ENCODE measurements at places on chromosomes 11 and 22.

GRCh38 chr22:30335236-30335635, 8.5 kb upstream of the TBC1D10A start:
- DNase-seq, result no peak

DNA sequence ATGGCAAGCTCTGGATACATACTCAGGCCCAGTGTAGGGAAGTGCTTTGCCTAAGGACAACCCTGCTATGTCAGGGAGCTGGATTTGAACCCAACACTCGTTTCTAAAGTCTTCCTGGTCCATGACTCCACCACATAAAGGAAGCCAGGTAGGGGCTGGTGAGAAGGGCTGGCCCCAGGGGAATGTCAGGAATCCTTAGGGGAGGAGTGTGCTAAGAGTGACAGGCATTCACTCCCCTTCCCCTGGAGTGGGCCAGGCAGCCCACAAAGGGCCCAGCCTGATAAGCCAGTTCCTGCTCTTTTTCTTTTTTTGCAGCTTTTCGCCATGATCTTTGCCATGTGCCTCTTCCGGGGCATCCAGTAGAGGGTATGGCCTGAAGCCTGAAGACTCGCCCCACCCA, 21.9 kb downstream of the TP53I11 start:
- no peak for DNase-seq

- DNase-seq, result no peak
These were observed 57.5 kb downstream of the MYEOV start for GRCh38 chr11:69351460-69351859.

GRCh38 chr22:45211435-45211834, 29.3 kb downstream of the KIAA0930 start:
- no peak for DNase-seq

- no peak for DNase-seq
These were observed 6.7 kb downstream of the TAF1D start for GRCh38 chr11:93734427-93735222.

- DNase-seq, result no peak
These were observed 2.9 kb downstream of the CLCF1 start for GRCh38 chr11:67370351-67371076.

GRCh38 chr11:107844041-107844440, 14.5 kb downstream of the SLC35F2 start:
- no peak for DNase-seq

DNA sequence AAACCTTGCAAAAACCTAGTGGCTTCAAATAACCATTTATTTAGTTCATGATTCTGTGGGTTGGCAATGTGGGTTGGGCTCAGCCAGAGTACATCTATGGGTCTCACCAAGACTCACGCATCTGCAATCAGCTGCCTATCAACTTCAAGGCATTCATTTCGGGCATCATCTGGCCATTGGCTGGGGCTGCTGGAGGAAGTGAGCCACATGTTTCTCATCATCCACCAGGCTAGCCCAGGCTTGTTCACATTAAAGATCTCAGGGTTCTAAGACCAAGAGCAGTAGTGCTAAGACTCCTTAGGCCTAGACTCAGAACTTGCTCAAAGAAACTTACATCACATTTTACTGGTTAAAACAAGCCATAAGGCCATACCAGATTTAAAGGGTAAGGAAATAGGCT, 478.9 kb upstream of the ARHGAP42 start:
- no peak for DNase-seq

- no peak for DNase-seq
These were observed 2.5 kb downstream of the TMEM184B start for GRCh38 chr22:38270091-38270992.

DNA sequence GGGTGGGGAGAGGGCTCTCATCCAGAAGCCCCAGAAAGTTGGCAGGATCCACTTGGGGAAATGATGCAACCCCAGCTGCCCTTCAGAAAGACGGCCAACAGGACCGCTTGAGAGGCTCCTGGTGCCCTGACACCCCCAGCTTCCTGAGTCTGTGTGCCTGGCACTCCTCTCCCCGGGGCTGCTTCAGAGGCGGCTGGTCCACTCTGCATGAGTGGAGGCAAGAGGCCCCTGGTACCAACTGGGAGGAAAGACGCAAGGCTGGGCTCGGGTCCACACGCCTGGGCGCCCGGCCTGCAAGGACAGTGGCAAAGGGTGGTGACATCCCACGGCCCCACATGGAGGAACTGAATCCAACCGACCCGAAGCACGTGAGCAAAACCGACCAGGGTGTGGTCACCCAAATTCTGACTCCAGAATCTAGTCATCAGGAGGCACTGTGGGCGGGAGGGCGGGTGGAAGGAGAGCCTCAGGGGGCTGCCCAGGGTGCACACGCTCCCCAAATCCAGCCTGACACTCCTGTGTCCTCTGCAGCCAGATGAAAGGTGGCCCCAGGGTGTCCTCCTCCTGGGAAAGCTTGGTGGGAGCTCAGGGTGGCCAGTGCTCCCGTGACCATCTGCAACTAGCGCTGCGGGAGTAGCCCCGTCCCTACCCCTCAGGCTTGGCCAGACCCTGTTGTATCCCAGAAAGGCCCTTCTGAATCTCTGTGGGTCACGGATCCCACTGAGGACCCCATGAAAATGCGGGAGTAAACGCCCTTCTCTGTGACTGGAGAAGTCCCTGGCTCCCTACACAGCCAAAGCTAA, 3.7 kb downstream of the RNH1 start:
- DNase-seq, result no peak

DNA sequence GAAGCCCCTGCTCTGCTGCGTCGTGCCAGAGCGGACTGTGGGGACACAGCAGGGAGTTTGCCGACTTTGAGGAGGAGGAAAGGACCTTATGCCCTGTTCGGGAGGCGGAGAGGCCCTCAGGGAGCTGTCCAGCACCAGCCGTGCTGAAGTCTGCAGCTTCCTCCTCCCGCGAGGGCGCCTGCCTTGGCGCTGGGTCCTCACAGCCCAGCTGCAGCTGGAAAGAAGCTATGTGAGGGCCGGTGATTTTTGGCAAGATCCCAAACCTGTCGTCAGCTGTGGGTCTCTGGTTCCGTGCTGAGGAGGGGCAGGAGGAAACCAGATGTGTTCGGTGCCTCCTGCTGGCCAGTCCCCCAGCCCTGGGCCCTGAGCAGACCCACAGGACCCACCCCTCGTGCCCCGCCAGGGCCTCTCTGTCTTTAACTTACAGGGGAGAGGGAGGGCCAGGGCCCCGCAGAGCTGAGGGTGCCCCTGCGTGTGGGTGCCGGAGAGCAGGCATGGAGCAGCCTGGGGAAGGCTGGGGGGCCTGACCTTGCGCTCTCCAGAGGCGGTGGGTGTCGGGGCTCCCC, 12.0 kb downstream of the BRSK2 start:
- DNase-seq, result peak; percentile 20

GRCh38 chr22:30250661-30251267, 4.2 kb upstream of the LIF start:
- DNase-seq, result no peak

DNA sequence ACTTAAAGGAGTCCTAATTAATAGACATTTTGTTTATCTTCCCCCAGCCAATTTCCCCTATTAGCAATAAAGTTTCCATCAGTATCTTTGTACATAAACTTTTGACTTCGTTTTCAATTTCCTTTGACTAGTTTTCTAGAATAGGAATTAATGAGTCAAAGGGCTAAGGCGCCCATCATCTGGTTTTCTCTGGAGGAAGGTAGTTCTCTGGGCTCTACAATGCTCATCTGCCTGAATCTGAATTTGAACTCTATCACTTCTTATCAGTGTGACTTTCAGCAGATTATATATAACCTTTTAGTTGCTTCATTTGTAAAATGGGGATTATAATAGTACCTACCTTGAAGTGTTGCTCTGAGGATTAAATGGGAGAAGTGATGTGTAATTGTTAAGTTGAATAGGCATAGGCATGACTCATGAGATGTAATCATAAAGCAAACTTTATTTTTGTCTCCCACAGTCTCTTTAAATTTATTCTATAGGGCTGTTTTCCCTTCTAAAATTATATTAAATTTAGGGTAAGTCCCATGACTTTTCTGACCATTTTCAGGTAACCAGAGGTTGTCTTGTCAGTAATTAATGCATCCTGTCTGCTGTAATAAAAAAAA, 5.8 kb upstream of the TUB start:
- no peak for DNase-seq

- no peak for DNase-seq
These were observed 3.9 kb upstream of the NAP1L4 start for GRCh38 chr11:2995893-2996554.

DNA sequence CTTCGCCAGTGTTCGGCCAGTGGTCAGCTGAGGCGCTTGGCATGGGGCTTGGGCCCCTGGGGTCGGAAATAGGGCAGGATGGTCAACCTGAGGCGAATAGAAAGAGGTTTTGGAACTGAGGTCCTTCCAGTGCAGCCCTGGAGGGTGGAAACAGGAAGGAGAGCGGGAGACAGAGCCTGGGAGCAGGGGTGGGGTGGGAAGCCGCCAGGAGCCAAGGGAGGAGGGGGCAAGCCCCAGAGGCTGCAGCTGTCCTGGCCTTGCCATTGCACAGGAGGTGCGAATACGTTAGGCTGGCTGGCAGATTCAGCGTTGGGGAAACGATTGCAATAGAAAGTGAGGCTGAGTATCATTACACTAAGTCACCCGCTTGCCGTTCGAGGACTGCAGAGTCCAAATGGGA, 13.9 kb upstream of the KCTD17 start:
- DNase-seq, result no peak

GRCh38 chr11:102073253-102073652, 26.0 kb downstream of the CFAP300 start:
- DNase-seq, result no peak

DNA sequence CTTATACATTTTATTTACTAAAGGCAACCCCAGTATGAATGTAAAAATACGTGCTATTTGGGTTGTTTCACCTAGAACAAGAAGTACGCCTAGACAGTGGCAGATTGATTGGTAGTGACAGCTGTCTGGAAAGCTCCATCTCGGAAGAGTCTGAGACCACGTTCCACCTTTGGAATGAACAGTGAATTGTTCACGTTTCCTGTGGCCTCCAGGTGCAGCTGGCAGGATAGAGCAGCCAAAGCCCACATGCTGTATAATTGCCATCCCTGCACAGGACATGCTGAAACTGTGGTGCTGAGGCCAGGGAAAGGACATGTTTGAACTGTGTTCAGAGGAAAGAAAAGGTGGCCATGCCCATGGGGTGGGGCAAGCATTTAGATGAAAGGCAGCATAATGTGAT, 218.7 kb upstream of the MTNR1B start:
- DNase-seq, result no peak

DNA sequence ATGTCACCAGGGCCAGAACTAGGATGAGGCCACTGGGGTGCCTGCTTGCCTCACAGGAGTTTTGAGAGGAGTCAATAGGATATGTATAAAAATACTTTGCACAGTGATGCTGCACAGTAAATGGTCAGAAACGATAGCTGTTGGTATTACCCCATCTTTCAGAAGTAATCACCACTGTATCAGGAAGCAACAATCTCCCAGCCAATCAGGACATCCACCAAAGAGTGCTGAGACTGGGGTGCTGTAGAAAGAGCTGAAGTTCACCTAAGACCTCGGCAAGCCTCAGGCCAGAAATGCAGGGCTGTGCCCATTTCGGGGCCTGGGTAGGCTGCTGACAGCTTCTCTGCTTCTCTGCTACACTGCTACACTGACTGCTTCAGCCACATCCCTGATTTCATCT, 17.4 kb downstream of the LMO2 start:
- DNase-seq, result no peak

- no peak for DNase-seq
These were observed 1555.9 kb upstream of the RAG2 start for GRCh38 chr11:38153985-38154384.
